GM23248 (cell line): ENCODE measurements at places on chromosomes 11 and 22. TPM values are rescaled to one million over a fixed set of nuclear protein-coding genes. Genes with fewer than 3 reads are reported as not detected.

- no peak for DNase-seq
Measured at GRCh38 chr11:79857377-79858214, 416.8 kb upstream of the TENM4 start.

DNA sequence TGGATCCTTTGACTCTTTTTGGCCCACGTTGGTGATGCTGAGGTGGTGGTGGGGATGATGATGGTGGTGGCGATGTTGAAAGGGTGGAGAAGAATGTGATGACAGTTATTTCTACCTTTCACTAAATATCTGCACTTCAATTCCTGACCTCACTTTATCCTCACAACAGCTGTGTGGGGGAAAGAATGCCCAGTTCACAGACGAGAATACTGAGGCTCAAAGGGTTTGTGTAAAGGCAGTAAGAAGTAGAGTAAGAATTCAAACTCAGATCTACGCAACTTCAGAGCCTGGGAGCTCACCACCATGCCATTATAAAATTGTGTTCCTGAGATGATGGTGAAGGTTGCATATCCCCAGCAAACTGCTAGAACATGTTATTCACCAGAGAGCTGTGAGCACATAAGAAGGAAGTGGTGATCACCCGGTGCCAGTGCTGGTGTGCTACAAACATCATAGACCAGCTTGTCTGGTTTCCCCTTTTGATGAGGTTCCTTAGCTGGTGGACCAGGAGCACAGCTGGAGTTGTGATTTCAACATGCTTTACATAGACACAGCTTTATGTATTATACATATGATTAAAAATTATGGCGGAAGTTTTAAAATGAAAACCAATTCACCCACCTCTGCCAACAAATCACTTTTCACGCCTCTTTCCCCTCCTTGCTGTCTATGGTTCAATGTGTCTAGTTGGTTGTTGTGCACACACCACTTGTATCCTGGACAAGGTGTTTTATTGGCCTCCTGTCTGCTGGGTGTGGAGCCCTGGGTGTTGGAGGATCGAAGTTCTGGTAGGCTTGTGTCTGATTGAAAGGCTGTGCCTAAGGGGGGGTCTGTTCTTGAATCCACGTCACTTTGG, 6.2 kb downstream of the ST14 start:
- DNase-seq = no peak

DNA sequence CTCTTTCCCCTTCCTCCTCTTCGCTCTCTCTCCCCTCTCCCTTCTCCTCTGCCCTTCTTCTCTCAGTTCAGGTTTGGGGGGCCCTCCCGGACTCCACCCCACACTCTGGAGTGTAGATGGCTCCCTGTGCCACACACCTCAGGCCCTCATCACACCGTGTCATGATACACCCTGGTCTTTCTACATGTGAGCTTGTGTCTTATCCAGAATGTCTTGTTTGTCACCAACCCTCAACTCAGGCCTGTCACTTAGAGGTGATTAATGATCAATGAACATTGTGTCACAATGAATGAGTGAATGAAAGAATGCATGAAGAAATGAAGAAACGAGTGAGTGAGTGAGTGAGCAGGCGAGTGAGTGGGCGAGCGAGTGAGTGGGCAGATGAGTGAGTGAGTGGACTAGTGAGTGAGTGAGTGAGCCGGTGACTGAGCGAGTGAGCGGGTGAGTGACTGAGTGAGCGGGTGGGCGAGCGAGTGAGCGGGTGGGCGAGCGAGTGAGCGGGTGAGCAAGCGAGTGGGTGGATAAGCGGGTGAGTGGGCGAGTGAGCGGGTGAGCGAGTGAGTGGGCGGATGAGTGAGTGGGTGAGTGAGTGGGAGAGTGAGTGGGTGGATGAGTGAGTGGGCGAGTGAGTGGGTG, 33.8 kb downstream of the CAPN1 start:
- peak; percentile 37 for DNase-seq

DNA sequence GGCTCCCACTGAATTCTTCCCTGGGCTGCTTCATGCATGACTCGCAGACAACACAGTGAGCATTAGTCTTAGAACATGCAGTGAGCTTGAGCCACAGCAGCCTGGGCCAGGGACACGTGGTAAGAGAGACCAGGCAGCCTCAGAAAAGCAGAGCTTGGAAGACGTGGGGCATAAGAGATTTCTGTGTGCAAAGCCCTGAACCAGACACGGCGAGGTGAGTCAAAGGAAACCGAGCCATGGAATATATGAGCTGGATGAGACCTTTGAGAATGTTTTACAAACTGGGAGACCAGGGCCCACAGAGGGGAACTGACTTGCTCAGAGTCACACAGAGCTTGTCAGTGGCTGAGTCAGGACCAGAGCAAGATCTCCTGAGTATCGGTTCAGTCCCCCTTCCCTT, 8.5 kb upstream of the FXYD6 start:
- DNase-seq = peak; percentile 26

- DNase-seq = no peak
Measured at GRCh38 chr11:123264431-123264780, 69.4 kb upstream of the CLMP start.

GPHA2 gene
- polyA plus RNA-seq = not detected in 2 replicates

DNA sequence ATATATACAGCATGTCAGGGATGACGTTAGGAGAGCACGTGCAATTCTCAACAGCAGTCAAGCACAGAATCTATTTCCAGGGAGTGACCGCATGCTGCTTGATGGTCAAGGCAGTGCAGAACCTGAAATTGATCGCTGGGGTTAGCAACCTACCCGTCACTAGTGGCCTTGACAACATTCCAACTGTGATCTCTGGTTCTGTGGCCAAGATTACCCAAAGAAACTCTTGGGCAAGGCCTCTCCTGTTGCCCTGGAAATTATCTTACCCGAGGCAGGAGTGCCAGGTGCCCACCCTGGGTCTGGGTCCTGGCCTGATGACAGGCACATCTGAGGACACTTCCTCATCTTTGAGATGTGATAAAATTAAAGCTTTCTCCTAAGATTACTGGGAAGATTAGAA, 2.2 kb downstream of the TM7SF2 start:
- DNase-seq = no peak

GRCh38 chr11:15141381-15141780, 26.7 kb downstream of the INSC start:
- DNase-seq = no peak
